ENCODE measurements at places on chromosomes 5 and 9.

- DNase-seq, result peak; percentile 70
These were observed at the start of gene RNF224 for GRCh38 chr9:137227054-137227852. RNF224 (plus strand) TSS chr9:137227502; CDS start chr9:137228336, 834 bp downstream.

DNA sequence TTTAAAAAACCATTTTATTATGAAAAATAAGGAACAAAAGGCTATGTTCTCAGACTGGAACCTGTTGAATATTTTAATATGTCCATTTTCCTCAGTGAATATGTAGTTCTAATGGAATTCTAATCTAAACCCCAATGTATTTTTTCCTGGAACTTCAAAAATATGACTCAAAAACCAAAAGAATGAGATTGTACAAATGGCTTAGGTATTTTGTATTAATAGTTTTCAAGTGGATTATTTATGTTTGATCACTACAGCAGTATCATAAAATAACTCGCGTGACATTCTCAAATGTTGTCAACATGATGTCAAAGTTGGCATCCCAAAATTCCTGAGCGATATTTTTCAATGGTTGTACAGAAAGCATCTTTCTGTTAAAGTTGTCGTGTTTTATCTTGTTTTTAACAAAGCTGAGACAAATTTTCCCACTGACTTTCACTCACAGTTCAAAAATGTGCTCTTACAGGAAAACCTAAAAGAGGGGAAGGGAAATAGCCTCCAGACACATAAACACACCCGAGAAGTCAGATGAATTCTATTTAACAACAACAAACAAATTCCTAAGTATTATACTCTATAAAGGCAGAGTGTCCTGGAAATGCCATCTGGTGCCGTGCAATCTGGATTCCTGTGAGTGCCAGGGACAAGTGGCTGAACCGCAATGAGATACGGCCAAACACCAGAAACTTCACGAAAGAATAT lies 68.1 kb upstream of the TAS2R1 start:
- DNase-seq, result no peak

GRCh38 chr5:75324791-75325190 lies 12.2 kb upstream of the HMGCR start:
- DNase-seq, result no peak

- no peak for DNase-seq
These were observed 19.9 kb downstream of the IDNK start for GRCh38 chr9:83642793-83643192.

DNA sequence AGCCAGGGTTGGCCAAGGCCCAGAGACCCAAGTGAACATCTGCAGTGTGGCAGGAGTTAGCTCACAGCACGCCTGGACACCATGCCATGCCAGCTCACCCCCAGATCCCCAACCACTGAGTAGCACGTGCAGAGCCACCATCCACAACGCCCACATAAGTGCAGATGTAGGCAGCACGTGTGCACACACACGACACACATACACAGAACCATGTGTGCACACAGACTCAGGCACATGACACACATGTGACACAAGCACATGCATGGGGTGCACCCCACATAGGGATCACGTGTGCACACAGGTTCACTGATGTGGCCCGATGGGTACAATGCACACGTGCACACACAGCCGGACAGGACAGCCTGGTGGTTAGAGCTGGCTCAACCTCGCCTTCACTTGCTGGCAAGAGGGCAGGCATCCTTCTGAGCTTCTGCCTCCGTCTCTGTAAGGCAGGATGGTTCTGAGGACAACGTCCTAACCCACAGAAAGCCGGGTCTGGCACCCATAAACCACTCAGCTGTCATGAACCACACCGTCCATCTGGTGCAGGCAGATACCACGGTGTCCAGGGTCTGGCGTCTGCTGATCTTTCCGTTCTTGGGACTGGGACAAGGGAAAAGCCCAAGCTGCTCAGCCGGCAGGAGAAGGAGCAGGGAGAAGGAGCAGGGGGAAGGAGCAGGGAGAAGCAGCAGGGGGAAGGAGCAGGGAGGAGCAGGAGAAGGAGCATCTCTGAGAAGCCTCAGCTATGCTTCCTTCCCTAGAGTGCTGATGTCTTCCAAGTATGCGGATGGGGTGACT lies 12.0 kb downstream of the LRRC26 start:
- DNase-seq, result no peak

DNA sequence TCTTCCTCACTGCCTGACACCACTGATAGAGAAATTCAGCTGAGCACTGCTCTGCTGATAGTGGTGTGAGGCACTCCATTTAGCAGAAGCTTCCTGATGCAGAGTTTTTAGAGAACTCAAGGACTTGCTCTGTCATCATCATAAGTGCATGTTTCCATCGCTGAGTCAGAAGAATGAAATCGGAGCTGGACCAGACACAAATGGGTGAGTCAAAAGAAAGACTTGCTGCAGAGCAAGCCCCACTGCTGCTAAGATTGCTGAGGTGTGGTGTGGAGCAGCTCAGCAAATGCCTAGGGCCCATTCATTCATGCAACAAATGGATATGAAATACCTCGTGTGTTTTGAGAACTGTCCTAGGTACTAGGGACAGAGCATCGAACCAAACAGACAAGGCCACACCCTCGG lies 410.2 kb upstream of the SLC30A5 start:
- DNase-seq, result no peak

DNA sequence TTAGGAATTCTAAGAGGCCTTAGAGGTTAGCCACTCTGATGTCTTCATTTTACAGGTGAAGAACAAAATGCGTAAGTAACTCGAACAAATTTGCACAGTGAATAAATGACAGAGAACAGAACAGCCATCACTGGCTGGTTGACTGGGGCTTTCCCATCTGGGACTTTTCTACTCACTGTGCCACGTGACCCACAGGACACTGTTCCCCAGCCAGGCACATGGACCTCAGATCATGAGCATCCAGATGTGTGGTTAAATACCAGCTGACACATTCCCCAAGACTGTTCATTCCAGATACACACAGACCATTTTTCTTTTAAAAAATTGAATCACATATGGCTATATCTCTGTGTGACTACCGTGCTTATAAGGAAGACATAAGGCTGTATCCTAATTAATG lies 25.8 kb upstream of the MED10 start:
- no peak for DNase-seq

GRCh38 chr9:38061326-38061977 lies 7.6 kb downstream of the SHB start:
- DNase-seq, result no peak

GRCh38 chr5:57219386-57219785 lies 45.5 kb downstream of the GPBP1 start:
- DNase-seq, result no peak

DNA sequence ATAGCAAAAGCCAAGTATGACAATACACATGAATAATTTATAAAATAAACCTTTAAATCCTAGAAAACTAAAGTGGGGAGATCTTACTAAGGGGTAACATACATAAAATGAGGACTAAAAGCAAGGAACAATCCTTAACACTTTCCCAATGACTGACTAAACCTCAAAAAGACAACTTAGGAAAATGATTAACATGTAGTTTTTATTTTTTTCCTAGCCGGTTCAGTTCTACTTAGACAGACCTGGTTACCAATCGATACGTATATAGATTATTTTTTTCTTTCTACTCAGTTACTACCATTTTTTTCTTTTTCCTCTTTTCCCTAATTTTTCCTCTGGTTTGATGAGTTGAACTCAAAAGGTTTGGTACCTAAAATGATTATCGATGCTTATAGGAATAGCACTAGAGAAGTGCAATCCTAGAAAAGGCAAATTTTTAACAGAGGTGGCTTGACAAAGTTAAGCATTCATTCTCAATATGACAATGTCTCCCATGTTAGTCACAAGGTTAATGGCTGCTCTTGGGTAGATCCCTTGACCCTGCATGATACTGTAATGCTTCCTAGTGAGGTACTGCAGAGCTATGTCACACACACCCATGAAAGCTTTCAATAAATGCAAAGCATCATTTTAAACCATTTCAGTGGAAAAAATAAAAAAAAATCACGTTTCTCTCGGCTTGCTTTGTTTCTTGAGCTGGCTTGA lies 41.5 kb downstream of the FBXO4 start:
- DNase-seq, result no peak

DNA sequence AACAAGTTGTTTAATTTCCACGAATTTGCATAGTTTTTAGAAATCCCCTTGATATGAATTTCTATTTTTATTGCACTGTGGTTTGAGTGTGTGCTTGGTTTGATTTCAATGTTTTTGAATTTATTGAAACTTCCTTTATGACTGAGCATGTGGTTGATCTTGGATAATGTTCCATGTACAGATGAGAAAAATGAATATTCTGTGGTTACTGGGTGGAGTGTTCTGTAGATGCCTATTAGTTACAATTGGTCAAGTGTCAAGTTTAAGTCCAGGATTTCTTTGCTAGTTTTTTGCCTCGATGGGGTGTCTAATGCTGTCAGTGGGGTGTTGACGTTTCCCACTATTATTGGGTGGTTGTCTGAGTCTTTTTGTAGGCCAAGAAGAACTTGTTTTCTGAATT lies 319.5 kb upstream of the ACTBL2 start:
- DNase-seq, result no peak

- no peak for DNase-seq
These were observed 14.8 kb downstream of the GADD45G start for GRCh38 chr9:89619424-89620138.

DNA sequence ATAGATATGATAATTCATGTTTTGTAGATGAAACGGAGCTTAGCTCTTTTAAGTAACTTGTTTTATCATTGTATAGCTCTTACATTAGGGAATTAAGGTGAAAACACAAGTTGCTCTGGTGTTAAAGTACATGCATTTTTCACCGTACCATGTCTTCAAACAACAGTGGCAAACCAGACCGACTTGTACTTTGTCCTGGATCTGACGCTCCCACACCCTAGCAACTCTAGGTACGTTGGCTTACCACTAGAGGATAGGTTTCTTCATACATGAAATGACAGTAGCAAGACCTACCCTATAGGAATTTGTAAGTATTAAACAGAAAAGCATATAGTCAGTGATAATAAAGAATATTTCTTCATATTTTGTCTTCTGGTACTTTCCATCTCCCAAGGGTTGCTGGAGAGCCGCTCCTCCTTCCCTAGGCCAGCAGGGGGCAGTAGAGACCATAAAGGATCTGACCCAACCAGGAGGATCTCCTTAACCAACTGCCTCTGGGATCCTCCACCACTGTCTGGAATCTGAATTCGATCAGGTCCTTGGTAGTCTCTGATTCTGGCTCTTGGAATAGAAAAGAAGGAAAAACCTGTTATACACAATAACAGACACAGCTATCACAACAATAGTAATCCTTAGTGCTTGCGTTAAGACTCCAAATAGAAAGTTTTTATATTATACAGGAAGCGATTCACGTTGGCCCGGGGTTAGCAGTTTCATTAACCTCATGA lies 136.7 kb downstream of the CAVIN4 start:
- peak; percentile 37 for DNase-seq
